ENCODE measurements at places on chromosomes 3 and 15.

GRCh38 chr3:194395778-194396538, 3.1 kb downstream of the GP5 start:
- DNase-seq: no peak

DNA sequence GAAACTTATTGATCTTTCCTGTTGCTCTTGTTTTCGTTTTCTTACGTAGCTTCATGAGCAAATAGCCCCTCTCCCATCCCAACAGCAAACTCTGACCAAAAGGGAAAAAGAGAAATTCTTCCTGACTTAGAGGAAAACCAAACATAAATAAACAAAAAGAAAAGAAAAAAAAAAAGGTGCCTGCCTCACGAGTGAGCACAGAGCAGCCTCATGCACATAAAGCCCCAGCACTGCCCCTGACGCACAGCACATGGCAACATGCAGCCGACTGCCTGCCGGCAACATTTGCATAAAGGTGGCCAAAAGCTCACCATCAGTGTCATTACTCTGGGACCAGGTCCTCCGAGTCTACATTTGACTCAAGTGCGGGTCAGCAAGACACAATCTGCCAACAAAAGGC, 6.4 kb downstream of the POC1A start:
- no peak for DNase-seq

DNA sequence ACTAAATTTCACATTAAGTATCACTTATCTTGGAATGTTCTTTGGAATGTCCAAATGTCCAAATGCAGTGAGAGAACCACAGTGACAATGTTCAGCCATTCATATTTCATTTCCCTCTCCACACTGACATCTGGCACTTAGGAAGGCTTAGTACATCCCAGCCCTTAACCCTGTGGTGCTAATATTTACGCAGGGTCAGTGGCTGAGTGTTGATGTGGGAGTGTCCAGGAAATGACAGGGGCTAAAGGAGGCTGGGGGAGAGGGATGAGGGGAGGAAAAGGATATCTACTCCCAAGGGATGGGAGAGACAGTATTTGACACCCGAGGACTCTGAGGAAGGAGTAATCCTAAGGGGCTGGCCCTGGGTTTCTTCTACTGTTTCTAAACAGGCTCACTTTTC, 14.1 kb upstream of the CCR4 start:
- no peak for DNase-seq

- no peak for DNase-seq
Measured at GRCh38 chr15:90184119-90184785, 16.9 kb upstream of the SEMA4B start.

- DNase-seq: no peak
Measured at GRCh38 chr3:117084739-117085270, 375.2 kb downstream of the TUSC7 start.

DNA sequence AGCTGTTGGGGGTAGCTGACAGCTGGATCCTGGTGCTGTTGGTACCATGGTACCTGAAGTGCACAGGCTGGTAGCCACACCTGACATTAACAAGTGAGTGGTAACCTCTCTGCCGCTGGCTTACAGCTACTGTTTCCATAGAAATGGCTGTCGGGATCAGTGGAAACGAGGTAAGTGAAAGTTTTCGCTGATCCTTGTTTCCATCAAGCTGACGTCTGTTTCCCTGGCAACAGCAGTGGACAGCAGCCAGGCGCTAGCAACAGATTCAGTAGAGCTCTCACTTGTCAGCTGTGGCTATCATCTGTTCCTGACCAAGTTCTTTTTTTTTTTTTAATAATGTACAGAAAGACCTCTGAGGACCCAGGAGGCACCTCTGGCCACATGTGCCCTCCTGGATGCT, 166.2 kb downstream of the CHDH start:
- no peak for DNase-seq

GRCh38 chr3:180684807-180685206, 5.5 kb upstream of the CCDC39 start:
- no peak for DNase-seq

Measured in NCI-H345 (cell line).